ENCODE measurements at places on chromosomes 6 and 20.

GRCh38 chr6:137415127-137415833 lies 78.9 kb downstream of the OLIG3 start:
- peak; percentile 37 for DNase-seq

GRCh38 chr6:43992783-43993644 lies 134.2 kb downstream of the MRPL14 start:
- DNase-seq, result no peak

GRCh38 chr6:115634887-115635286 lies 425.8 kb downstream of the FRK start:
- no peak for DNase-seq

GRCh38 chr6:42106112-42107023 lies 36.1 kb downstream of the C6orf132 start:
- DNase-seq, result no peak

- peak; percentile 64 for DNase-seq
Measured at GRCh38 chr6:37705239-37706051, 7.8 kb upstream of the MDGA1 start.

- DNase-seq, result no peak
Measured at GRCh38 chr20:29301624-29302259, 1955.7 kb upstream of the DEFB115 start.

- no peak for DNase-seq
Measured at GRCh38 chr20:47356220-47356525, 326 bp downstream of the ZMYND8 start.

DNA sequence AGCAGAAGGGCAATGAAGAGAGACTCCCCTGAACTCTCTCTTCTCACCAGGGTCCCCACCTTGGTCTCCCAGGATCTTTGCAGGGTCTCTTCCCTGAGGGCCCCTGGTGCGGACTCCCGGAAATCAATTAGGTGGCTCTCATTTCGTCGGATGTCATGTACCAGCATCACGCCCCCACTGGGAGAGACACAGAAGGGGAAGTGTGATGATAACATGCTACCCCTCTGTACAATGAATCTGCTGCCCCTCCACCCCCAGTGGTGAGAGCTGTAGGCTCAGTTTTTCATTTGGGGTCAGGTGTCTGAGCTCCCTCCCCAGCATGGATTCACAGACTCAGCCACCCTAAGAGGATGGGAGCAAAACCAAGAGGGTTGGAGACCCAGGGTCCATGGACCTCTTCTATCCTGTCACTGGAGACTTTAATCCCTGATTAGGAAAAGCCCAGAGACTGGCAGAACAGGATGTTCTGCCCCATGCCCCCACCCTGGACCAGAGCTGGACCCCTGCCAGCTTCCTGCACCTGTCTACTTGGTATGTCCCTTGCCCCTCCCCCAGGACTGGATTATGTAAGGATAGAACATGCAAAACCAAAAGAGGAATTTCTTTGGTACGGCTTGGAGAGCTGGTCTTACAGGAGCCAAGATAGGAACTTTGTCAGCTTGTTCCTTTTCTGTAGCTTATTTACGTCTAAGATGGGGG lies 11.1 kb downstream of the GGT7 start:
- DNase-seq, result no peak

DNA sequence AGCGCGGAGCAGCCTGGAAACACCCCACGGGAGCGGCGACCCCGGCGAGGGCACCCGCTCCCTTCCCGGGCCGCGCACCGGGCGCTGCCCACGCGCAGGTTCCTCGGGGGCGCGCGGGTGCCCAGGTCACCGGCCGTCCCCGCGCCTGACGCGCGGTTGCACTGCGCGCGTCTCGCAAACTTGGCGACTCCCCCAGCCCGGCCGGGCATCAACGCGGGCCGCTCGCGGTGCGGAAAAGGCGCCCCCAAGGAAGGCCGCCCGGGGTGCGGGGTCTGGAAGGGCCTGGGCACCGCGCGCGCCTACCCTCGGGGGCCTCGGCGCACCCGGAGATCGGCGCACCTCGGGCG lies 555 bp upstream of the ZBTB46 start:
- no peak for DNase-seq

GRCh38 chr20:14707865-14708596 lies 370.6 kb upstream of the FLRT3 start:
- no peak for DNase-seq

GRCh38 chr6:145948328-145948727 lies 15.8 kb downstream of the SHPRH start:
- no peak for DNase-seq

DNA sequence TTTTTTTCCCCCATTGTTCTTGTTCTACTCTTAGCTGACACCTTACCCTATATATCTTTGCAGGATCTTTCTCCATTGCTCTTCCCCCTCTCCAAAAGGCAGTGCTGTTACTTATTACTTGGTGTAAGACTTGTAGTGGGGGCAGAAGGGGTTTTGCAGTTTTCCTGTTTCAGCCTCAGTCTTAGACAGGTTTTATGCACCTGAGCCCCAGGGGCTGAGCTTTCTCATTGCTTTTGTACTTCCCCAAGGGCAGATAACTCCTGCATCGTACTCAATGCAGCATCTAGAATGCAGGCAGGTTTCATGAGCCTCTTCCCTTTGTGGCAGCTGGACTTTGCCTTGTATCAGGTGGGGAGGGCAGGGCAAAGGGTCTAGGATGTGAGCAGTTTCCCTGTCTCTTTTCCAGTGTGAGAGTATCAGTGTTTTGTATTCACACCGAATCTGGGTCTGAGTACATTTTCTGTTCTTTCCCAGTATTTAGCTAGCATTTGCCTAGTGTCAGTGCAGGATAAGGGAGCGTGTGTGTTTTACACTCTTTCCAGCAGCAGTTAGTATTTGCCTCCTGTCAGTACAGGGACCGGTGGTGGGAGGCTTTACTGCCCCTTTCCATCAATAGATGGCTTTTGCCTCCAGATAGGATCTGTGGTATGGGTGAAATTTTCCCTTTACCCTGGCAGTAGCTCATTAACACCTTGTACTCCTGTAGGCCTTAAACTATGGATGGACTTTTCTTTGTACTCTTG lies 19.6 kb downstream of the CYB5R4 start:
- no peak for DNase-seq

DNA sequence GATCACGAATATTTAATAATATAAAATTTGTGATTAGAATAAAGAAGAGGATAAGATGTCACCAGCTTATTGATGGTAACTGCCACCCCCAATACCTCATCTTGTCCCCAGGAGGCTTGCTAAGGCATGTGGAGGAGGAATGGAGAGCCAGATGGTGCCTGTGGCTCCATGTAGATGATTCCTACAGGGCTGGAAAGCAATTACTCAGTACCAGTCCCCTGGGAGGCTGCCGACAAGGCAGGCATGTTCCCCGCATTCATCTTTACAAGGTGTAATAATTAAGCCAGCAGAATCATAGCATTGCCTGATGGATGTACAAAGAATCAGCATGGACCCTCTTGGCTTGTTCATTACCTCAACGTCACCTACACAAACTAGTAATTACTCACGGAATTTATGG lies 155.3 kb downstream of the PLCB1 start:
- DNase-seq, result no peak

DNA sequence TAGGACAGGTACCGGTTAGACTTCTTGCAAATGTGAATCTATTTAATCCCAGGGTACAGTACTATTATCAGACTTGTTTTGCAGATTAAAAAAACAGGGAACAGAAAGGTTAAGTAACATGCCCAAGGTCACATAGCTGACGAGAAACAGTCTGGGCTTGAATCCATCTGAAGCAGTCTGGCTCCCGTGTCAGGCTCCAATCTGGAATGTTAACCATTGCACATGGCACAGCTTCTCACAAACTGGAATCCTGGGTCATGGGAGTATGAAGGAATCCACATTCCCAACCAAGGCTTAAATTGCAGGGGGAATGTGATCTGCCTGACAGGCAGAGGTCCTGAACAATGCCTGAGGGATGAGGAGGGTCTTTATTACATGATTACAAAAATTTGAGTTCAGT lies 187.5 kb upstream of the SPTLC3 start:
- no peak for DNase-seq

- no peak for DNase-seq
Measured at GRCh38 chr6:7529141-7529540, 12.3 kb upstream of the DSP start.

DNA sequence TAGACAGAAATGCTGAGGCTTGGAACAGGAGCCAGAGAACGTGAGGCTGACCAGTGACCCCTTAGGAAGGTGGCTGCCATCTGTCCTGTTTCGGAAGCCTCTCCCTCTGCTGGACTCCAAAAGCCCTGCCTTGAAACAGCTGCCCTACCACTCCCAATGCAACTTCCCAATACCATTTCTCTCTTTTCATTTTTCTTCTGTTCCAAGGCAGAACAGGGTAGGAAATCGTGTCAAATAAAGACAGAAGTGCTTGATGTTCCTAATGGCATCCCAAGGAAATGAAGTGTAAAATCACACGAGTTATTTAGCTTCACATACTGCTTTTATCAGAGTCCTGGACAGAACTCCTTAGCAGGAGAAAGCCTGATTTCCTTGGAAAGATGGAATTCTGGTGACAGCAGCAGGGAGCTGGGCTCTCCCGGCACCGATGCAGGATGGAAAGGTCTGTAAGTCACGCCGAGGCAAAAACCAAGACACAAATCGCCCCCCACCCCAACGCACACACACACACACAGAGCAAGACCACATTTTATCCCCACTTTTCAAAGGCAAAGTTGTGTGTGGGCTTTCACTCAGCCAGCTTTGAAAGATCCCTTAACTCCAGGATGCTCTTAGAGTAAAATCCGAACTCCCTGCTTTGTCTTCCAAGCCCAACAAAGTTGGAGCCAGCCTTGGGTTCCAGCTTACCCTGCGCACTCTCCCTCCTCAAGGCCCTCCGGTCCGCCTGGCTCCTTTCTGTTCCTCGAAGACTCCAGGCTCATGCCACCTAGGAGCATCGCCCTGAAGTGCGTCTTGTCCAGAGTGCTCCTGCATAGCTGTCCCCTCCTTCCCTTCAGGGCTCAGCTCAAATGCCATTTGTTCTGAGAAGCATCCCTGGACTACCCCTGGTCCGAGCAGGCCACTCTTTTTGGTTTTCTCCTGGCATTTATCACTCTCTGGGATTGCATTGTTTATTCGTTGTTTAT lies 11.6 kb upstream of the STX16 start:
- DNase-seq, result no peak

DNA sequence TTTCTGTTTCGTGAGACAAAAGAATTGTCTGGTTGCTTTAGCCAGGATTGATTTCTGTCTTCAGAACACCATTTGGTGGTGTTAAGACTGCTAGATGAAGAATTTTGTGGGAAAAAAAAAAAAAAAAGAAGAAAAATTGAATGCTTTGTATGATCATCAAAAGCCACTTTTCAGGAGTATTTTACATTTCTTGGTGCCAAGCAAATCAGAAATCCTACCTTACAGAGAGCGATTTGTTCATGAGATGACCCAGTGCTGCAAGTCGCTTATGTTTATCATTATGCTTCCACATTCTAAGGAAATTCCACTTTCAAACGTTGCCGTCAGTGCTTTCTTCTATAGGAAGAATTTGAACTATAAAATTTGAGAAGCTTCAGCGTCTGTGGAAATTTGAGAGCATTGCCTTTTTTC lies 228.7 kb downstream of the BCKDHB start:
- DNase-seq, result no peak

Data from stimulated activated CD8-positive, alpha-beta memory T cell treated with anti-CD3 and anti-CD28 coated beads, Interleukin-4, amount 100 ng/mL, for 24 hours (primary cell).